ENCODE measurements at places on chromosomes 2 and 18.

DNA sequence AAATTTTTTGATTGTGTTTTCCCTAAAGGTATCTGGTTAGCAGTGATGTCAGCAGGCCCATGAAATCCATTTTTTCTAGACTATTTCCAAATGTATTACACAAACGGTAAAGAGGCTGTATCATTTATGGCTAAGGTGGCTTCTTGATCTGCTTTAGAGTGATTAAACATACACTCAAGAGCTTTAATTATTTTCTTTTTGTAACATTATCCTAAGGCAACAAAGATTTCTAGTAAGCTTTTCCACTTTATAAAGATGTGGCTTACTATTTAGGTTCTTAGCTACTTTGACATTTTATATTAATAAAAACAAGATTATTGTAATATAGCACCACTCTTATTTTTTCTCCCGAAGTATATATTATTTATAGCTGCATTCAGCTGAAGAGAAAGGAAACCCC, 16.5 kb downstream of the MFF start:
- DNase-seq = no peak

- peak; percentile 81 for DNase-seq
Observed at GRCh38 chr2:62217970-62218369, 22.1 kb downstream of the B3GNT2 start.

GRCh38 chr2:106158871-106159270, 35.2 kb downstream of the UXS1 start:
- DNase-seq = no peak

GRCh38 chr2:36562973-36563532, 34.9 kb downstream of the FEZ2 start:
- DNase-seq = peak; percentile 73

GRCh38 chr2:178946494-178946893, 103.4 kb downstream of the CCDC141 start:
- DNase-seq = no peak

DNA sequence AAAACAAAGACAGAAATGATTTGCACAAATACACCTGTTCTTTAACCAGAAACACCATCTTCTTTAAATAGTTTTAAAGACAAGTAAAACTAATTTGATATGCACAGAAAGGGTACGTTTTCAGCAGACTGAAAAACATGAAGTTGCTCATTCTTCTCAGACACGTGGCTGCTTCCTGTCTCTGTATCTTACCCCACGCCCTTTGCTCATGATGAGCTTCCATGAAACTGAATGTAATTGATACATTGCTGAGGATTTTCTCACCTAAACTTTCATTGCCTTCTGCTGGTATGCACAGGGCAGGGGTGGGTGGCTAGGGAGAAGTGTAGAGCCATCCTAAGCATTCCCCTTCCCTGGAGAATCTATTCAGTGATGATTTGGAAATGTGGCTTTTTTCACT, 644.3 kb downstream of the BCL11A start:
- DNase-seq = no peak

DNA sequence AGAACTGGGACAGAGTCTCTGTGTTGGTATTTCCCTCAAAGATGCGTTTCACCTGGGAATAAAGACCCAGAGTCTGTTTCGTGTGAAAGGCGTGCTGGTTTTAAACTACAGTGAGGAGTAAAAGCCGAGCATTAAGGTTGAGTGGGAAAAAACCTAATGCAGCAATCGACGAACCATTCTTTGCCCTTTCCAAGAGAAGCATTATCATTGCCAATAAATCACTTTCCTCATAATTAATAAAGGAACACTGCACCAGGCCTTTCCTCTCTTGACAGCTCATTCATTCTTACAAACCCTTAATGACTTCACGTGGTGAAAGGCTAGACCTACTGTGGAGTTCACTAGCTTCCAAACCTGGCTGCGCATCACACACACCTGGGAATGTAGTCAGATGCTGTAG, 896 bp upstream of the SLC8A1 start:
- no peak for DNase-seq

DNA sequence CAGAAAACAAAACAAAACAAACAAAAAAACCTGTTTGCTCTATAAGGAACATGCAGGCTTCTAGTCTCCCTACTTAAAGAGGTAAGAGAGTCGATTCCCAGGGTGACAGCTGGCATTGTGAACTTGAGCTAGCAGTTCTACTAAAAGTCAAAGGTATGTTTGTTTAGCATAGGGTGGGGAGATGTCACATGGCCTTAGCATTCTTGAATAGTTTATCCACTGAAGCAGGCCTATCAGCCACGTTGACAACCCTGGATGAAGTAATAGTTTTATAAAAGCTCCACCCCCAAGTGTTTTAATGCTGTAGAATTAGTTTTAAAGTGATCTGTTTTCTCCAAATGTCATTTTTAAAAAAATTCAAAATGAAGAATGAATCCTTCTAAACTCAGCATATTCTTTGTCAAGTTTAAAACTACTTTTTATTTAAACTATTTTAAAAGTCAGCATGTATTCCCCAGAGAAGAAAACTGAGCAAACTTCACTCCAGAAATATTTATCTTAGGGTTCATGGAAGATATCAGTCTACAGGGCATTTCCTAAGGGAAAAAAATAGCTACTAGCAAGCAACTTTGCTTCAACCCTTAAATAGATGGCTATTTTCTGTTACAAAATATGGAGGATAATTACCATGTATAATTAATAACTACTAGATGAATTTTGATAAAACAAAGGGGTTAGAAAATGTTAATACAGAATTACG, 1.7 kb downstream of the MYOM1 start:
- peak; percentile 15 for DNase-seq

- DNase-seq = no peak
Observed at GRCh38 chr2:9782197-9782719, 61.0 kb upstream of the TAF1B start.

- DNase-seq = peak; percentile 50
Observed at GRCh38 chr18:2302628-2303516, 268.4 kb downstream of the METTL4 start.

GRCh38 chr2:37039580-37039979, 44.6 kb downstream of the HEATR5B start:
- no peak for DNase-seq

DNA sequence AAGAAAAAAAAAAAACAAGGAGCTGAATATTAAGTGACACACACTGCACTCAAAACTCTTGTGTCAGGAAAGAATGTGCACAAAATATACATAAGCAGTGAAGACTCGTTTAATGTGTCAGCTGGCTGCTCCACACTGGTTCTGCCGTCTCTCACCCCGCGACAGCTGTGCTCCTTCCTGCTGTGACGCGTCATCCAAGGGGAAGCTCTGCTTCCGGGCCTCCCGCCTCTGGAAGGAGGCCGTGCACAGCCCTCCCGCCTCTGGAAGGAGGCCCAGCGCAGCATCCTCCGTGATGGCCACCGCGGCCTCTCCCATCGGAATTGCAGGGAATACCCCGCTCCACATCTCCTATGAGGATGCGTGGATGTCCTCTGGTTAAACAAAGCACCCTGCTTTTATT, 151.0 kb downstream of the HDAC4 start:
- DNase-seq = no peak

DNA sequence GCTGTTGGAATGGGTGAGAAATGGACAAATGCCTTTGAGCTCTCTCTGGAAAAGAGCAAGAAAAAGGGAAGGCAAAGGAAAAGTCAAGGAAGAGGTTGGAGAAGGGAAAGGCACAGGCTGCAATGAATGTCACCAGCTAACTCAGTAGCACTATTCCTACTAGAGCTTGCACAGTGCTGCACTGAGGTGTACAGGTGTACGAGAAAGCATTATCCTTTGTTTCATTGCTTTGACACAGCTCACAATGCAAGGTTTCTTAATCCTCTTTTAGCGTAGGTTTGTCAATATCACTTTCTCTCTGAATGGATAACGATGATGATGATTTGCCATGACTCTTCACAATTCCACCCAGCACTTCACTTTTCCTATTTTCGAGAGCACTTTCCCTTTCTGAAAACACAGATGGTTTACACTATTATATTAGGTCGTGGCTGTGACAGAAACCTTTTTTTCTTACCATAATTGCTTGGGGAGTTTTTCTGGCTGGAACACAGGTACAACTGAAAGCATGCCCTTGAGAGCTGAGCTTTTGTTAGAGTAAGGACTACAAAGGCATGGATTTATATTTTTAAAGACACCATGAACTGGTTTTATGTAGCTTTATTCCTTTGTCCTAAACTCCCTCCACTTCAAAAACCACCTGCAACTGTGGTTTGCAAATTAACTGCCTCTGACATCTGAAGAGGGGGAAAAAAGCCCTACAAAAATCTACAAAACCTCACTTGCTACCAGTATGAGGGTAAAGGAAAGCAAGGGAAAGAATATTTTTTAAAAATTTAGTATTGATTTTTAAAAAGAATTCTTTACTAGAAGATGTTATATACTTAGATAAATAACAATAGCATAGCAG, 265.5 kb downstream of the TGIF1 start:
- DNase-seq = no peak

GRCh38 chr2:240343548-240343947, 91.9 kb upstream of the GPC1 start:
- DNase-seq = no peak

DNA sequence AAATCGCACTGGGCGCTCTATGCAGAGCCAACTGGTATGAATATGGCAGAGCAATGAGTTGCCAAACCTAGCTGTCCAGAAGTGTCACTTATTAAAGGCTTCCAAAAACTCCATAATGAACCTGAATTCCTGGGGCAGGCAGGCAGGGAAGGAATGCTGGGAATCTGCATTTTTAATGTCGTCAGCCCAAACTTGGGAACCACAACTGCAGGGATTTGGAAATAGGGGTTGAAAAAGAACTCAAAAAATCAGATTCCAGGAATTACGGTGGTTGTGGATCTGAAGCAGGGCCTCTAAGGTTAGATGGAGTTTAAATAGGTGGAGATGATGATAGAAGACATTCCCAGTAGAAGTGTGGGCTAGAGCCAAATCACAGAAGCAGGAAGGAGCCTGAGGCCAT, 15.0 kb downstream of the NCKAP5 start:
- no peak for DNase-seq

DNA sequence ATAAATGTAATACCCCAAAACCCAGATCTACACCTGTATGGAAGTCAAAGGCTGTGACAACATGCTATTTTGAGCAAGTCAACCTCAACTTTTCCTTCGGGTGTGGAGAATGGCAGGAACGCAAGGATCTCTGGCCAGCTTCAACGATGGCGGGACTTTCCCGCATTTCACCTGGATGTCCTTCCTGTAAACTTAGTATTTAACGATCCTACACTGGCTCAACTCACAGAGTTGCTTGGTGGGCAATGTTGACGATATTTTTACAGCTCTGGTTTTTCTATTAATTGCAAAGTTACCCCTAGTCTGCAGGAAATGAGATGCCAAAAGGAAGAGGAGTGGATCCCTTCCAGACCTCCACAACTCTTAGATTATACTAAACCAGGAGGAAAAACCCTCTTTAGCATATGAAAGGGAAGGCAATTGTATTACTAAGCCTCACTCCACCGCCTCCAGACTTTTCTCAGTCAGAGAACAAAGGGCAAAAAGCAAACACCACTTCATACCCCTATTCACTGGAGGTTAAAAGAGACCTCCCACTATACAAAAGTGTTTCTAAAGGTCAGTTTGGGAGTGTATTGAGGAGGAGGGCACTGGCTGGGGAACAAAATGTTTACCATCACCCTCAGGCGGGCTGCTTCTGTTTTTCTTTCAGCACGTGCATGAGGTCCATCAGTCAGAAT, 56.5 kb upstream of the ACVR1 start:
- no peak for DNase-seq

DNA sequence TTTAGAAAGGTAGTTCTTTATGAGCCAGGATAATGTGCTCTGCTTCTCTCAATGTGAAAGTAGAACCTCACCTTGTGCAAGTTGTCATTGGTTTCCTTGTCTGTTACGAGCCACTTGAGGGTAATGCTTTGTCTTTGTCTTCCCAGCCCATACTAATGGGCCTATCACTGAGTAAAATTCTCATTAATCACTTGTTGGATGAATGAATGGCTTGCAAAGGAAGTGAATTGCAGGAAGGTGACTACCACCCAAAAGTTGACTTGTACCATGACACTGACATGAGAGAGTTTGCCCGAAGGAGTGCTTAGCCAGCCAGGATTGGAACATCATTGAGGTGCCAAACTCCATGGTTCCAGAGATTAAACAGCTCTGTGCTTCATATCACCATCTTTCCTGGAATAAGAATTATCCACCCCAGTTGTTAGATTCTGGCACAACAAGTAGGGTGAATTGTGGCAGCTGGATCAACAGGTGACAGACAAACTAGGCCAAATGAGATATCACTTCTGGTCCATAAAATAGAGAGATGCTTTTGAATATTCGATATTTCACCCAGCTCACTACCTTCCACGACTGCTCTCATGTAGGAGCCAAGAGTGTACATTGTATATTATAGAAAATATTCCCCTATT, 20.5 kb upstream of the CD28 start:
- DNase-seq = peak; percentile 44

- no peak for DNase-seq
Observed at GRCh38 chr2:45127321-45127720, 118.1 kb upstream of the SIX2 start.

DNA sequence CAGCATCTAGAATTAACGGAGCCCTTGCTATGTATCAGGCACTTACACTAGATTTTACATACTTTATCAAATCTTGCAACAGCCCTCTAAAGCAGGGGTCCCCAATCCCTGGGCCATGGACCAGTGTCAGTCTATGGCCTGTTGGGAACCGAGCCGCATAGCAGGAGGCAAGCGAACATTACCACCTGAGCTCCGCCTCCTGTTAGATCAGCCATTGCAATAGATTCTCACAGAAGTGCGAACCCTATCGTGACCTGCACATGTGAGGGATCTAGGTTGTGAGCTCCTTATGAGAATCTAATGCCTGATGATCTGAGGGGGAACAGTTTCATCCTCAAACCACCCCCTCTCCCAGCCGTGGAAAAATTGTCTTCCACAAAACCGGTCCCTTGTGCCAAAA, 13.4 kb downstream of the DNAJB2 start:
- DNase-seq = no peak

DNA sequence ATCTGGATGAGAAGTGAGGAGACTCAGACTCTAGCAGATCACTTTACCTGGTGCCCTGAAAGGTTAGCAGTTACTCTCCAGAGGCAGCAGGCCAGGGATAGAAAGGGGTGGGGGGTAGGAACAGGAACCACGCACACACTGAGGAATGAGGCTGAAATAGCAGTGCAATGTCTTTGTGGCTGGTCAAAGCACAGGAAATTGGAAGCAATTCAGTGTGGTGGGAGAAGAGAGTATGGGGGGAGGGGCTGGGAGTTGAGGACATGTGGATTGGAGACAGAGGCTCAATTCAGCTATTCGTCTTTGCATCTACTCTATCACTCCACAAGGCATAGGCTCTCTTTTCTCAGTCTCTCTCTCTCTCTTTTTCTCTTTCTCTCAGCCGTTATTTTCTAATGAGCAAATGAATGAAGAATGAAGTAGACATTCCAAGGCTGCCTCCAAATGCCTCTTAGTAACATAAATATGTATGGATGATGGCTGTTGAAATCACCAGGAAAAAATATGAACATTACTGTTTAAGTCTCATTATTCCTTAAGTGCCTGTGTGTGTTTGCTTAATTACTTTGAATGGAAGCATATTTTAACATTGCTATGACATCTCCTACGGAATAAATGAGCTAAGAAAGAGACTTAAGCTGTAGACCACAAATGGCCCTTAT, 979.4 kb downstream of the TSN start:
- peak; percentile 24 for DNase-seq

GRCh38 chr2:64930258-64930671, 58.9 kb upstream of the SLC1A4 start:
- DNase-seq = no peak
